Esophagus squamous epithelium (tissue), 5 donors: ENCODE measurements at places on chromosomes 6 and 20. TPM values are rescaled to one million over a fixed set of nuclear protein-coding genes. Genes with fewer than 3 reads are reported as not detected.

DNA sequence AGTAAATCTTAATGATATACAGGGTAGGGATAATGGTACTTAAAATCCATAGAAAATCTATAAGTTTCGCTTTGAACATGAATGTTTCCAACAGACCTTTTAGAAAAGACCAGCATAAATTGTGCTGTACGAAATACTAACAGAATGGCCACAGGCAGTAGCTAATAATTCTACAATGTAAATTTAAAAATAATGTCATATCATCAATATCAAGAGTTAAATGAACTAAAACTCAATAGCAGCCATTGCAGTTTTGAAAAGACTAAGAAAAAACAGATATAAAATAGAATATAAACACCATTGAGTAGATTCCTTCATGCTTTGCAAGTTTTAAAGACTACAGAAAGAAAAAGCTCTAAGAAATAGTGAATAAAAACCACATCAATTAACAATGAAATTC is 14.7 kb downstream of the TBC1D32 start:
- no peak for DNase-seq

PTCRA gene
- total RNA-seq, result not detected

- no peak for DNase-seq
Measured at GRCh38 chr20:23023621-23024177, 11.4 kb upstream of the SSTR4 start.

GRCh38 chr20:650954-651353 is 2.0 kb downstream of the SRXN1 start:
- DNase-seq, result no peak

GRCh38 chr20:37081717-37082289 is 14.0 kb downstream of the RBL1 start:
- DNase-seq, result no peak

SMIM26 gene
- 147 TPM for total RNA-seq

DNA sequence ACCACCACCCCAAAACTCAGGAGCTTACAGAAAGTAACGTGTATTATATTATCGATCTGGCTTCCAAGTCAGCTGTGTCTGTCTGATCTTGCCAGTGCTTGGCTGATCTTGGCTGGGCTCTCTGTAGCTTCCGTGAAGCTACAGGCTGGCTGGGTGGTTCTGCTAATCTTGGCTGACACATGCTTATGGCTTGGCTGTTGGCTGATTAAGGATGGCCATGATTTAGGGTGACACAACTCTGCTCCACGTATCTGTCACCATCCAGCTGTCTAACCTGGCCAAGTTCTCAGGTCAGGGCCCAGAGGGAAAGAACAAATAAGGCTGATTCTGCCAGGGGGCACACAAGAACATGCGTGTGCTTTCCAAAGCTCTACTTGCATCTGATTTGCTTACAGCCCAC is 64.7 kb upstream of the PRL start:
- no peak for DNase-seq

NUDT3 gene
- total RNA-seq, result 33.4 TPM

BPIFB1 gene
- not detected for total RNA-seq

GRCh38 chr6:81987293-81987692 is 234.8 kb upstream of the TENT5A start:
- DNase-seq, result no peak

DNA sequence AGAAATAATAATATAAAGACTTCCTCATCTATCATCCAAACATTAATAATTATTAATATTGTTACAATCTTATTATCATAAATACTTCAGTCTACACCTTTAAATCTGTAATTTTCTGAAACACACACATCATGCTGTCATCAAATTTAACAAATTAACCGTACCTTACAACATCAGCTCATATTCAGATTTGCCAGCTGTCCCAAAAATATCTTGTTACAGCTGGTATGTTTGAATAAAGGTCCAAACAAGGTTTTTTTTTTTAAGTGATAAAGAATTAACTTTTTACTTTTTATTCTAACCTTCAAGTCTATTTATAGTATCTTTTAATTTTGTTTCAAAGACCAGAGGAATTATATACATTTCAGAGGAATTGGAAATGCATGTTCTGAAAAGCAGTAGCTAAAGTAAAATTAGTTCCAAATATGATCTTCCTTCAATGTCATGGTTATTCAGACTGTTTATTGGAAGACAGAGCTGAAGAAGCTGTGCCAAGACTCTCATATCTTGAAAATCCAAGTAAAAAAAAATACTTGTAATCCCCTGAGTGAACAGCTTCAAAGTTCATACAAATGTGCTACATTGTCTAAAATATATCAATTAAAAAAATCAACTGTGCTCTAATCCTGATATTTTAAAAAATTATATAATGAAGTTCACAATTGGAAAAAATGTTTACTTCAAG is 161.7 kb upstream of the BMP5 start:
- no peak for DNase-seq

DNA sequence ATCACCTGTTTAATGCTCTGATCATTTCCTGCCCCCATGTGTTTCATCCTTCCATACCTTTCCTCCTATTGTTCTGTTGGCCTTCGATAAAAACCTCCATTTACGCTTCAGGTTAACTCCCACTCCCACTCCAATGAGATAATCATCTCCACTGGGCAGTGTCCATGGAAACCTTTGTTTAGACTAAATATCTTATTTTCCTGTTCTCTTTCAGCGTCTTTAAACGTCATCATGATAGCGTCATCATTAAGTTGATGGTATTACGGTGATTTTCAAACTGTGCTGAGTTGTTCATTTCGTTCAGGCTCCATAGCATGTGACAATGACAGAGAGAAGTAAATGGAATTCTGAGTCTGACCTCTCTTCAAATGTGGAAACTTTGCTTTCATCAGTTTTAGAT is 970.5 kb upstream of the SLC35B3 start:
- no peak for DNase-seq
